H9 (cell line): ENCODE measurements at places on chromosomes 13 and 19.

- DNase-seq: no peak
Observed at GRCh38 chr13:108176685-108177274, 38.6 kb downstream of the LIG4 start.

DNA sequence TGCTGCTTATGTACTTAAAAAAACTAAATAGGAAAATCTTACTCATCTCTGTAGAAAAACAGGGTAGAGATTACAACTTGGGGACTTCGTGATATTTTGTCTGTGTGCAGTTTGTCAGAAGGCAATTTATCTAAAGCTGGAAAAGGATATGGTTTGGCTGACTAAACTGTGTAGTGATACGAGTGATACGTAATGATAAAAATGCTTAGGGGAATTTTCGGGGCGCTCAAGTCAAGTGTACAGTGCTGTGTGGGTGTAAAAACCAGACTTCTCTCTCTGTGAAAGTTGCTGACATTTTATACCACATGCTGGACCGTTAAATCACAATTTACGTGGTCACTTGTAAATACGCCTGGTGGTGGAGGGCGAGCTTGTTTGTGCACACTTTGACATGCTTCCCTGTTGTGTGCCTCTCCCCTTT, 221.7 kb downstream of the KCNRG start:
- DNase-seq: no peak

DNA sequence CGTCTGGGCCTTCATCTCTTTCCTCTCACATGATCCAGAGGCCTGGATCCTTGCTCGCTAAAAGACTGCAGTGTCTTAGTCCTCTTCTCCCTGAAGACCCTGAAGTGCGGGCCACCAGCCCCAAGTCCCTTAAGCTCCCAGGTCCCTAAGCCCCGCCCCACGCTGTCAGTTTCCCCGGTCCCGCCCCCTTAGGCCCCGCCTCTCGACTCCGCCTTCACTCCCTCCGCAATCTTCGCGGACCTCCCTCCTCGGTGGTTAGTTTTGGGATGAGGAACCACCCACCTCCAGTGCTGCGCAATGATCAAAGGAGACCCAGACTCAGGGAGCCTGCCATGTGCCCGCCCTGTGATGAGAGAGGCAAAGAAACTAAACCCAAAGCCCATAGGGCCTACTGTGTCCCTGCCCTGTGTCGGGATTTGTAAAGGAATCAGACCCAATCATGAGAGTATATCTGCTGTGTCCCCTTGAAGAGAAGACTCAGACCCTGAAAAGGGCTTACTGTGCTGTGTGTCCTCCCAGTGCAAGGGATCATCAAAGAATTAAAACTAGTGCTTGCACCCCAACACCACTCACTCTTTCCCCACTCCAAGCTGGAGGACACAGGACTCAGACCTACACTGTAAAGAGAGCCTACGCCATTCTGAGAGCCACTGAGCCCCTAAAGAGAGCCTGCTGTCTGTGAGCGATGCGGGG, 3.0 kb upstream of the COX6B1 start:
- DNase-seq: peak; percentile 93

DNA sequence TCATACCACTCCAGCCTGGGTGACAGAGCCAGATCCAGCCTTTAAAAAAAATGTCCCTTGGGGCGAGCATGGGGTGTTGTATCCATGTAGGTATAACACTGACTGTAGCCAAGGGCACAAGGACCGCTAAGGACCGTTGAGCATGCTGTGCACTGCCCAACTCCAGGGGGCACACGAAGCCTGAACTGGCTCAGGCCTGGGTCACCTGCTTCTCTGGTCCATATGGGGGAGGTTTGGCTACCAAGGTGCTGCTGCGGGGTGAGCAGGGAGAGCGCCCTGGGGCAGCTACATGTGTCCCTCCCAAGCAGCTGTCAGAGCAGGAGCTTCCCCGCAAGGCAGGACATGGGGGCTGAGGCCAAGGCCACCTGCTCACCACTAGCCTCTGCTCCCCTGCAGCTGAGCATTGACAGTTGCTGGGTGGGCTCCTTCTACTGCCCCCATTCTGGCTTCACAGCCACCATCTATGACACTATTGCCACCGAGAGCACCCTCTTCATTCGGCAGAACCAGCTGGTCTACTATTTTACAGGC, 16.3 kb downstream of the CATSPERG start:
- no peak for DNase-seq

GRCh38 chr13:75789451-75790197, 153.5 kb downstream of the LMO7 start:
- no peak for DNase-seq

GRCh38 chr19:15320116-15320515, 12.2 kb downstream of the BRD4 start:
- DNase-seq: no peak

DNA sequence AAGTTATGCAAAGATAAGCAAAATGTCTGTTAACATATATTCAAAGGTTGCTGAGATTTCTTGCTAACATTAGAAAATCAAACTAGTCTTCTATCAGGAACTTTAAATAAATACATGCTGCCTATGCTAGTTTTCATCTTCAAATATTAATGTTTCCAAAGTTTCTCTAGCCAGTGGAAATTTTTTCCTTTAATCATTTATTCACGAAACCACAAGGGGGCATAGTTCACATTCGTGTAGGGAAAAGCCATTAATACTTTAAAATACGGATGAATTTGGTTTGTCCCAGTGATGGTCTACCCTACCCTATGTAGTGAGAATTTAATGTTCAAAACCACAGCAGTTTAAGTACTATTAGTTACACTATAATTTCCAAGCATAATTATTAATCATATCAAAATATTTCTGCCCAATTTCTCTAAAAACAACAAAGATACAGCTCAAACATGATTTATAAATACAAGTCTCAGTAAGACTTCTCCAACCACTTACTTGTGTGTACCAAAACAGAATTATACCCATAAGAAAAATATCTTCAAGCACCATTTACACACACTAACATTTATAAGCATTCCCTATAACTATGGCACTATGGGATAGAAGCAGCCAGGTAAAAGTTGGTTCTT, 16.2 kb downstream of the NUFIP1 start:
- no peak for DNase-seq

DNA sequence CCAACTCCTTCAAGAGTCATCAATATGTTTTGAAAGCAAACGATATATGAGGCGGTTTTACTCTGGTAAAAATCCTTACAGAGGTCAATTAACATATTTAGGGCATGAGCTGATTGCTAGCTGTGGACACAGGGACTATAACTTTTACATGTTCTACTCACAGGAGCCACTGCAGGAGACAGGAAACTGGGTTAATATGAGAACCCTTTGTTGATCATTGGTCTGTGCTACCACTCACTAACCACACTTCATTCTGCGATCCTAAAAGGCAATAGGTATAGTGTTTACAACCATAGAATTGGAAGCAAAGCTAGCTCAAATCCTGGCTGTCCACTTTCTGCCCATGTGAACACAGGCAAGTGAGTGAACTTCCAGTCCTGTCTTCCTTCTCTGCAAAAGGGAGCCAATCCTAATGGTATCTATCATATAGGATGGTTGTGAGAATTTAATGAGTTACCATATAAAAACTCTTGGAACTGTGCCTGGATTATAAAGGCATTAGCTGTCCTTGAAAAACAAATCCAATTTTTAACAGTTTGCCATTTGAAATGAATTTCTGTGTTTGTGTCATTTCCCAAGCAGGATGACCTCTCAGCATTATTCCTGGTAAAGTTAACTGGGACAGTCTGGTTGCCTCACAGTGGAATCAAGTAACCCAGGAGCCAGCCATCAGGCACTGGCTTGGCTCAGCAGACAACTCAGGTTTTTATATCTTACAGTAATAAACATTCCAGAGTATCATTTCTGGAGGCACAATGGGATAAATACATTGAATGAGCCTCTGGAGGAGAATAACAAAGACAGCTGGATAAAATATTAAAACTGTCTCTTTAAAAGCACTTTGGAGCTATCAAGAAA, 29.8 kb upstream of the RAP2A start:
- no peak for DNase-seq

DNA sequence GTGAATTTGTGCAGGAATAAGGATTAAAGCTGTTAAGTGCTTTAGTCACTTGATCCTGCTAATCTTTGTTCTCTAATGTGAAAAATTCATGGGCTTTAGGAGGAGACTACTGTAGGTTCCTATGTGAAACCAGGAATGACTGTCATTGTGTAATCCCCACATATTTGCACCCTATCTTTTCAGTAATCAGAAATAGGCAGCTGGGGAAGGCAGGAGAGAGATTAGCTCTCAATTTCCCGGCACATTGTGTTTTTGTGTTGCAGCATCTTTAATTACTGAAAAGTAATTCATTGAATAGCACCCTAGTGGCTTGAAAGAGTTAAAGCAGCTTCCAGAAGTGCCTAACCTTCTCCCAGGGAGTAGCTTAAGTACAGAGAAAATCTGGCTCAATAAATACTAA, 282.9 kb downstream of the OLFM4 start:
- DNase-seq: no peak

DNA sequence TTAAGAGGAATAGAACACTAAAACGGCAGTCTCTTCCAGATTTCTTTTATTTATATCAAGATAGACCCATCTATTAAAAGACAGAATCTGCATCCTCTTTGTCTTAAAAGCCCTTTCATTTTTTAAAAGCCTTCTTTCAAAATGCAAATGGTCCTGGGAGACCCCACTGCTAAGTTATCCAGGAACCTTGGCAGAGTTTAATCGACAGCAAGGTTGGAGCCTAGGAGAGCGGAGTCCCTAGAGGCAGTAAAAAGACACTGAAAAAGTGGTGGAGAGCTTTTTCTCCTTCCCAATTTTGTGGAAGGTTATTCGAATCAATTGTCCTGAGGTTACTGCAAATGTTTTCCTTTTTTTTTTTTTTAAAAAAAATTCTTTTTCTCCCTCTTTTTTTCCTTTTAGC, 294.7 kb downstream of the NALCN start:
- DNase-seq: no peak

DNA sequence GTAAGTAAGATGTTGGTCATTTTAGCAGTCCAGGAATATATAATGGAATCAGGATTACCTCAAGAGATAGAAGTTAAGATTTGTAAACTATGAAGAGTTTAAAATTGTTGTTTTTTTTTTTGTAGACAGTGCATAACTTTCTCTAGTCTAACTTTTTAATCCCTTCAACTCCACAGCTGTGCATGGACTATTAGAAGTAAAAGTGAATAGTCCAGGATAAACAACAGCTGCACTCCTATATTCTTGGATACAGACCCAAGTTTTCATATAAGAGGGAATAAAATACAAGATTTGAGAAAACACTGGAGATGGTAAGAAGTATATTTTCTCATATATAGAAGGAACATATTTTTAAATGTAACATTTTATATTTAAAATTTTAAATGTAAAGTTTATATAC, 1509.9 kb downstream of the SLITRK5 start:
- no peak for DNase-seq

DNA sequence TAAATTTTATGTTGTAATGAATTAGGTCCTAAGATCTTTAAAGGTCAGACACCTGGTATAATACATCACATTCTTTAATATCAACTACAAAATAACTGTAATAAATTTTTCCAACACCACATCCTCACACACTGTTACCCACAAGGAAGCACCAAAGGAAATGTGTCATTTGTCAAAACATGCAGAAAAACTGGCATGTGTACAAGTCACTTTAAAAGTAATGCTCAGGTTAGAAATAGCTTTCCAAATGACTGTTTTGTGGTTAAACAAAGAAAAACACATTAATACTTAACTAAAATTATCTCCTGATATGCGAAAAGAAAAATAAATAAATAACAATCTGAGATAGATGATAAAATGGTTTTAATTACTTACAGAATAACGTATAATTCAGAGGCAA, 74.7 kb downstream of the MZT1 start:
- DNase-seq: no peak

- no peak for DNase-seq
Observed at GRCh38 chr13:113656003-113656588, 1.9 kb downstream of the ATP4B start.

- no peak for DNase-seq
Observed at GRCh38 chr19:5171711-5172110, 168.9 kb downstream of the PTPRS start.

DNA sequence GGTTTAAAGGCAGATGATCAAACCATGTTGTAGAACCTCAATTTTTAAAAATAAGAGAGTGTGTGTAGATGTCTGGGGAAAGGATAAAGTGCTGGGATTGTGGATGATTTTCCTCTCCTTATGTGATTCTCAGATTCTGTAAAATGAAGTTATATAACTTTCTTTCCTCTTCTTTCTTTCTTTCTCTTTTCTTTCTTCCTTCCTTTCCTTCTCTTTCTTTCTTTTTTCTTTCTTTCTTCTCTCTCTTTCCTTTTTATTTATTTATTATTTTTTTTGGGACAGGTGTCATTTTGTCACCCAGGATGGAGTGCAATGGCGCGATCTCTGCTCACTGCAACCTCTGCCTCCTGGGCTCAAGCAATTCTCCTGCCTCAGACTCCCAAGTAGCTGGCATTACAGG, 82.6 kb downstream of the GADD45B start:
- DNase-seq: no peak

GRCh38 chr19:35704218-35704617, at the start of gene ZBTB32:
ZBTB32 (plus strand) TSS chr19:35704558; CDS start chr19:35714627, 10,069 bp downstream.
- DNase-seq: peak; percentile 87

- DNase-seq: no peak
Observed at GRCh38 chr19:11088506-11089253, 583 bp upstream of the LDLR start.

DNA sequence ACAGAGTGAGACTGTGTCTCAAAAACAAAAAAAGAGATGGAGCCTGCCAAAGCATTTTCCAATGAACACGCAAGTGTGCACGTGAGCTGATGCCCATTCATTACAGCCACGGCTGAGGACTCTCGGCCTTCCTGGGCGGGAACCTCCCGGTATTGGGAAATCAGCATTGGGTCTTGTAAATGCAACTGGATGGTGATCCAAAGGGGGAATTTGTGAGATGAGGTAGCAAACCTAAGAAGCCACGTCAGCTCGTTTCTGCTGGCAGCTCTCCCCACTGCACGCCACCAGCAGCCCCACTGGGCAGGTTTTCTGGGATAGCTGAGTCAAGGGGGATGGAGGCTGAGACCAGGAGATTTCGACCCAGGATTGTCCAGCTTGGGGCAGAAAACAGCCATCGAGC, 11.5 kb downstream of the C13orf46 start:
- DNase-seq: no peak

DNA sequence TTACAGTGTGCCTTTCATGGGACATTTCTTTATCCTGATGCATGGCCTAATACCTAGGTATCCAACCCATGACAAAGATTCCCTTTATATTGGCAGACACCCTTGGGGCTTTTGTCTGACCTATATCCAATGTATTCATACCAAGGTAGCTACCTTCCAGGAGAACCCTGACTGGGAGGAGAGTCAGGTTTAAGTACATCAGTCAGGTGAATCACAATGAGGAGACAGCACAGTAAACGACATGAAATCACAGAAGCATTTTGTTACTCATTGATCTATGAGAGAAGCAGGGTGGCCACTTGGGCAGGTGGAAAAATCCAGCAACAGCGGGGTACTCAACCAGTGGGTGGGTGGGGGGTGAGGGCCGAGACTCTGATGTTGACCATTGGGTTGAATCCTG, 527.4 kb upstream of the ATXN8OS start:
- DNase-seq: no peak

GRCh38 chr13:88472316-88472715, 801.1 kb downstream of the SLITRK5 start:
- DNase-seq: no peak
